ENCODE measurements at places on chromosomes 3 and 15. TPM values are rescaled to one million over a fixed set of nuclear protein-coding genes. Genes with fewer than 3 reads are reported as not detected.

INSYN1 gene
- total RNA-seq, result not detected

TRPM1 gene
- total RNA-seq, result not detected

FAM107A gene
- 0.29 TPM for total RNA-seq

GRCh38 chr15:56831467-56832005, 86.9 kb upstream of the TCF12 start:
- peaks cover 14% of the 10 kb centered on the region for H3K4me1 ChIP-seq
- no peak overlapping the region for H3K4me3 ChIP-seq
- H3K27me3 ChIP-seq, result no peaks in the 10 kb centered on the region
- no peaks in the 10 kb centered on the region for H3K36me3 ChIP-seq
- H3K27ac ChIP-seq, result peak overlapping the region; percentile 39

GRCh38 chr3:131107637-131108433, 81.2 kb downstream of the NEK11 start:
- H3K27me3 ChIP-seq, result no peaks in the 10 kb centered on the region
- H3K36me3 ChIP-seq, result no peaks in the 10 kb centered on the region
- DNase-seq, result peak; percentile 78
- H3K4me3 ChIP-seq, result peak overlapping the region; percentile 6

DNA sequence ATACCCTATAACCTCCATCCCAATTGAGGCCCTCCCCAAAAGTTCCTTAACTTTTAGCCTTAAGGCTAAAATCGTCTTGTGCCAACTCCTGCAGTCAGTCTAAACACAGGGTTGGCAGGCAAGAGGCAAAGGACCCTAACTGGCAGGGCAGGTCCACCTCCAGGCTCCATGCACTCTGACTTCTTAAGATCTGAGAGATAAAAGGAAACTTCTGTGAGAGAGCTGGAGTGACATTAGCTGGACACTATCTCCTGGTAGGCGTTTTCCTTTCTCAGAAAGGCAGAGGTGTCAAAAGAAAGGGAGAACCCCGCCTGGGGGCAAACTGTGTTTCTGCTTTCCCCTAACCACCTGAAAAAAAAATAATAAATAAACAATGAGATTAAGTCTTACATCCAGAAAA, 3.6 kb downstream of the CHSY1 start:
- H3K27me3 ChIP-seq, result no peaks in the 10 kb centered on the region
- H3K27ac ChIP-seq, result no peak overlapping the region
- peaks cover 11% of the 10 kb centered on the region for H3K4me1 ChIP-seq

GRCh38 chr3:194879126-194879877, 193.6 kb downstream of the FAM43A start:
- no peak overlapping the region for H3K4me3 ChIP-seq
- H3K36me3 ChIP-seq, result no peaks in the 10 kb centered on the region
- peaks cover 3% of the 10 kb centered on the region for H3K4me1 ChIP-seq
- no peak overlapping the region for H3K27ac ChIP-seq
- H3K27me3 ChIP-seq, result no peaks in the 10 kb centered on the region

- DNase-seq, result peak; percentile 49
- H3K27ac ChIP-seq, result no peak overlapping the region
- peak overlapping the region; percentile 69 for H3K4me3 ChIP-seq
- H3K36me3 ChIP-seq, result no peaks in the 10 kb centered on the region
- H3K27me3 ChIP-seq, result no peaks in the 10 kb centered on the region
- H3K4me1 ChIP-seq, result peaks cover 9% of the 10 kb centered on the region
Measured at GRCh38 chr3:88031642-88032077, 27.1 kb downstream of the CGGBP1 start.

- no peaks in the 10 kb centered on the region for H3K4me1 ChIP-seq
- H3K36me3 ChIP-seq, result no peaks in the 10 kb centered on the region
- DNase-seq, result no peak
- no peak overlapping the region for H3K4me3 ChIP-seq
- H3K27ac ChIP-seq, result no peak overlapping the region
- H3K27me3 ChIP-seq, result no peaks in the 10 kb centered on the region
Measured at GRCh38 chr15:48020166-48020565, 100.6 kb upstream of the SLC24A5 start.
